ENCODE measurements at places on chromosomes 2 and 18.

GRCh38 chr2:64574871-64575270, 50.7 kb downstream of the AFTPH start:
- DNase-seq, result no peak

- DNase-seq, result no peak
These were observed 148.8 kb downstream of the ARL4C start for GRCh38 chr2:234348081-234348480.

GRCh38 chr2:21019678-21020021, 24.2 kb downstream of the APOB start:
- no peak for DNase-seq

- DNase-seq, result no peak
These were observed 59.1 kb downstream of the MAP3K20 start for GRCh38 chr2:173134703-173135102.

GRCh38 chr2:144156736-144157640, 362.9 kb downstream of the ZEB2 start:
- no peak for DNase-seq

DNA sequence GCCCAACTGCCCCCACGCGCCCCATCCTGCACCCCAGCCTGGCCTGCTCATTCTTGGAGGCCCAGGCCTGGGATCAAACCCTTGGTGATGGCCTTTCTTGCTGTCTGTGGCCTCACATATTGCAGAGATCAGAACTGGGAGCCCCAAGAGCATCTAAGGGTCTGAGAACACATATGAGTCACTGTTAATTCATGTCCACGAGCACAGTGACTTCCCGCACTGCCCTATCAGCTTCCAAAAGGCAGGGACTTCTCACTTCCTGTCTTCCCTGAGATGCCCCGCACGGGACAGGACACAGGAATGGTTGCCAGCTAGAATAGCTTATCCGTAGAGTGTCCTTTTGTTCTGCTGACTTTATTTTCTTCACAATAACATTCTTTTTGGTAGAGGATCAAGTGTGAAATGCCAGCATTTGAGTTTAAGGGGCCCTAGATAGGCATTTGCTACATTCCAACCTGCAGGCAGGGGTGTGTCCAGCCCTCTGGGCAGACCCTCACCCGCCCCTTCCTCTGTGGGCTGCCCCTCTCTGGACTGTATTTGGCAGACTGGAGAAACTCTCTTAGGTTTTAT, 21.1 kb upstream of the CELF4 start:
- DNase-seq, result no peak

GRCh38 chr2:45919711-45920111, 268.2 kb downstream of the PRKCE start:
- DNase-seq, result no peak
